Non-pigmented ciliary epithelial cell (primary cell): ENCODE measurements at places on chromosomes 5 and 9.

DNA sequence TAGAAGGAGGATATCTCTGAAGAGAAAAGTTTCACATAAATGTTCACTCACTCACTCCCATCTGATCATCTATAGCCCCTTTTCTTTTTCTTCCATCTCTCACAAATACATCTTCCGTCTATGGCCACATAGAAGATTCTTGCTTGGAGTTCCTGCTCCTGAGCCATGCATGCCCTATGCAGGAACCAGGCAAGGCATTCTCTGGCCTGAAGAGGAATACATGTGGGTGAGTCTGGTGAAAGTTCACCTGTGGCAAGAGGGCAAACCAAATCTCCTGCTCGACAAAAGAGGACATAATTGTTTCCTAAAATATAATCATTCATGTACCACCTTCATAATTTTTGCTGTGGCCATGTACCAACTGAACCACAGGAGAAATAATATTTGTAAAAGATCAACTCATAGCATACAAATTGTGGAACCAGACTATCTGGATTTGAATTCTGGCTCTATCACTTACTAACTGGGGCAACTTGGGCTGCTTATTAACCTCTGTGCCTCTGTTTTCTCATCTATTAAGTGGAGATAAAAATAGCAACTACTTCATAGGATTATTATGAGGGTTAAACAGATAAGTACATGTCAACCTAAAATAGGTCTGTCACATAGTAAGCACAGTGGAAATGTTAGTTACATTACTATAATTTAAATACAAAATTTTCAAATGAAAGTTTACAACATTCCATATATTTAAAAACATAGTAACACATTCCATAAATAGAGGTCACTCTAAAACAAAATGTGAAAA is 121.2 kb upstream of the NFIB start:
- DNase-seq, result no peak

GRCh38 chr5:135503871-135504270 is 31.9 kb downstream of the NEUROG1 start:
- no peak for DNase-seq

DNA sequence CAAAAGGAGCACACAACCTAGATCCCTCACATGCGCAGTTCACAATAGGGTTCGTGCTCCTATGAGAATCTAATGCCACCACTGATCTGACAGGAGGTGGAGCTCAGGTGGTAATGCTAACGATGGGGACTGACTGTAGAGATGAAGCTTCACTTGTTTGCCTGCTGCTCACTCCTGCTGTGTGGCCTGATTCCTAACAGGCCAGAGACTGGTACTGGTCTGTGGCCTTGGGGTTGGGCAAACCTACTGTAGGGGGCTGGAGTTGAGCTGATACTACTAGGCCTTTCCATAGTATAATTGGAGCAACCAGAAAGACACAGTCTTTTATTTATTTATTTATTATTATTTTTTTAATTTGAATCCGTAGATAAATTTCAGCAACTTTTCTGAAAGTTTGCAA is 5.3 kb downstream of the LNPEP start:
- no peak for DNase-seq

DNA sequence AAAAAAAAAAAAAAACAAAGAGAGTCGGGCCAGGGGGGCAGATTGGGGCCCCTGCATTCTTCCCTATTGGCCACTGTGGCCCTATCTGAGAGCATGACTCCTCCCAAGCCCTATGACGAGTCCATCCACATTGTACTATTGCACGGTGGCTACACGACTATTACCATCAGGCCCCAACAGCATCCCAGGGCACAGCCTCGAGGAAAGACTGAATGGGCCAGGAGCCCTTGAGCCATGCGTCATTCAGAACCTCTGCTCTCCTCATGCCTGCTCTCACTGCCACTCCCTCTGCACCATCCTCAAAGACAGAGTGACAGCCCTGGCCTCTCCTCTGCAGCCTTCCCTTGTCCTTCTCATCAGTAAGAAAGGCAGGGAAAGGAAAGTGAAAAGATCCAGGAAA is 20.2 kb upstream of the ORM1 start:
- DNase-seq, result no peak

DNA sequence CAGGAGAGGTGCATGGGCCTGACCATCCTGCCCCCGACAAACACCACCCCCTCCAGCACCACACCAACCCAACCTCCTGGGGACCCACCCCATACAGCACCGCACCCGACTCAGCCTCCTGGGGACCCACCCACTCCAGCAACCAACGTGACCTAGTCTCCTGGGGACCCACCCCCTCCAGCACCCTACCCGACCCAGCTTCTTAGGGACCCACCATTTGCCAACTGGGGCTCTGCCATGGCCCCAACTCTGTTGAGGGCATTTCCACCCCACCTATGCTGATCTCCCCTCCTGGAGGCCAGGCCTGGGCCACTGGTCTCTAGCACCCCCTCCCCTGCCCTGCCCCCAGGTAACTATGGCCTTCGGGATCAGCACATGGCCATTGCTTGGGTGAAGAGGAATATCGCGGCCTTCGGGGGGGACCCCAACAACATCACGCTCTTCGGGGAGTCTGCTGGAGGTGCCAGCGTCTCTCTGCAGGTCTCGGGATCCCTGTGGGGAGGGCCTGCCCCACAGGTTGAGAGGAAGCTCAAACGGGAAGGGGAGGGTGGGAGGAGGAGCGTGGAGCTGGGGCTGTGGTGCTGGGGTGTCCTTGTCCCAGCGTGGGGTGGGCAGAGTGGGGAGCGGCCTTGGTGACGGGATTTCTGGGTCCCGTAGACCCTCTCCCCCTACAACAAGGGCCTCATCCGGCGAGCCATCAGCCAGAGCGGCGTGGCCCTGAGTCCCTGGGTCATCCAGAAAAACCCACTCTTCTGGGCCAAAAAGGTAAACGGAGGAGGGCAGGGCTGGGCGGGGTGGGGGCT is 4.6 kb downstream of the CEL start:
- DNase-seq, result no peak

DNA sequence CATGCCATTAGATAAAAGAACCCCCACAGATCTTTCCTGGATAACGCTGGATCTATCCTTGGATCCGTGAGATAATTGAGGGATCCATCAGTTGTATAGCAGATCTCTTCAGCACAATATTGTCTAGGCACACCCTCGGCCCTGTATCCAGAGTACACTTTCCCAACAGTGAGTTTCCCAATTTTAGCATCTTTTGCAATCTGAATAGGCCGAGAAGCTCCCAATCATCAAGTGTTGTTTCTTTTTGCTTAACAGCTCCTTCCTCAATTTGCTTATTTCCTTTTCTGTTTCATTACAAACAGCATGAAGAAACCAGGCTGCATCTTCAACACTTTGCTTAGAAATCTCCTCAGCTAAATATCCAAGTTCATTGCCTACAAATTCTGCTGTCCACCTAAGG is 4.4 kb upstream of the SPTLC1 start:
- no peak for DNase-seq

- DNase-seq, result peak; percentile 20
Measured at GRCh38 chr9:20636888-20637440, 14.7 kb upstream of the MLLT3 start.

- DNase-seq, result no peak
Measured at GRCh38 chr5:35317586-35317985, 87.3 kb upstream of the PRLR start.

DNA sequence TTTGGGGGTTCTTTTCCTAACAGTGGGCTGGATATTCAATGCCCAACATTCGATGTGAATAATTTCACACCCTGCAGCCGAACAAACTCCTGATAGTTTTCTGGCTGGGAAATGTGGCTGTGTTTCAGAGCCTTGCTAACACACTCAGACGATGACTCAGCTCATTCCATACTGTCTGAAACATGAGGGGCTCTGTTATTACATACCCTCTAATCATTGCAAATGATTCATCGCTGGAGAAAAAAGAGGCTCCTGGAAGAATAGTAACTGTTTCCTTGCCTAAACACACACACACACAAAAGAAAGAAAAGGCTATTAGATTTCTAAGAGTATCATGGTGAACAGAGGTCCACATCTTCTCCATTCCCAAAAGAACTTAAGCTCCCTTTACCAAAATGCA is 75.8 kb downstream of the OXCT1 start:
- DNase-seq, result peak; percentile 94

GRCh38 chr9:36276781-36277181 is 18.5 kb upstream of the GNE start:
- peak; percentile 60 for DNase-seq

DNA sequence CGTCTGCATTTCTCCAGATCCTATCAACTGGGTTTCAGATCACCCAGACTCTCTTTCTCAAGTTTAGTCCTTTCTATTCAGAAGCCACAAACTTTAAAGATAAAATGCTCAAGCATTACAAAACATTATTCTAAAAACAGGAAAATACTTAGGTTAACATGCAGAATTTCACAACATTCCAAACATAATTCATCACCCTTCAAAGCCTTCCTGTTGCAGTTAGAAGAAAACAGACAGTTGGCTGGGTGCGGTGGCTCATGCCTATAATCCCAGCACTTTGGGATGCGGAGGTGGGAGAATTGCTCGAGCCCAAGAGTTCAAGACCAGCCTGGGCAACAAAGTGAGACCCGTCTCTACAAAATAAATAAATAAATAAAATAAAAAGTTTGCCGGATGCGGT is 7.7 kb upstream of the OCLN start:
- DNase-seq, result no peak

DNA sequence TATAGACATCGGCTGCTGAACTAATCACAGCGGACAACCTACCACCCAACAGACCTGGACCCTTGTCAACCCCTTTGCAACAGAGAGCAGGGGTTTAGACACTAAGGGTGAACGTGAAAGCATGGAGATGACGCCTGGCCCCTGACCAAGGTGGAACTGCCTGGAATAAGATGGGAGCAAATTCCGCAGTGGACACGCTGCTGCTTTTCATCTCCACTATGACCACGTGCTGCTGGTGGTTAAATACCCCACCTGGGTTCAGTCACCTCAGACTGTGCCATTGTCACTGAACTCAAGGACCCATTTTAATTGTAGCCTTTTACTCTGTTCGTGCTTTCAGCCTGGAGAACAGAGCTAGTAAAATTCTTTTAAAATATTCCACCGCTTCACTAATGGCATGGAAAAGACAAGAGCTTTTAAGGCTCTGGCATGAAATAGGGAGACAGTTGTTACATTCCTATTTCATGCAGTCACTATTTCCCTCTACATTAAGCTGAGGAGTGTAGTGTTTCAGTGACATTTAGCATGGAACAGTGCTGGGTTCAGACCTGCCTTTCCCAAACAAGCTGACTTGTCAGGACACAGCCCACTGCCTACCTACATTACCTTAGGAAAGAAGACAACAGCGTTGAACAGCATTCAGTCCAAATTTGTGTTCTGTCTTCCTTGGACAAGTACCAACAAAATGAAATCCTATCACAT is 96.8 kb downstream of the ANKRD18B start:
- DNase-seq, result peak; percentile 52

GRCh38 chr5:63323926-63324325 is 638.3 kb downstream of the HTR1A start:
- no peak for DNase-seq

DNA sequence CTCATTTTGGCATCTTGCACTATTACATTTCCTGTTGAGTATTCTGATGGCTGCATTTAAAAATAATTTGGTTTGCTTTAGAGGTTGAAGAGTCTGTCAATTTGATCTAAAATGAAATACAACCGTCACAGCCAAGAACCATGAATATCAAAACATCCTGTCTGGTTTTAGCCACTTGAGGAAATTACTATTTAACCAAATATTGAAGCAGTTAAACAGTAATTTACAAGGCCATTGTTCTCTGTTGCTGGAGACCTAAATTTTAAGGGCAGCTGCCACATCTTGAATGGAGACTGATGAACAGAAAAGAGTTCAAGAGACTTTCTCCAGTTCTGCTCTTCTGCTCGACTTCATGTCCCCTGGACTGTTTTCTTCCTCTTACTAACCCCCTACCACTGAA is 549.4 kb downstream of the LRRC70 start:
- no peak for DNase-seq

DNA sequence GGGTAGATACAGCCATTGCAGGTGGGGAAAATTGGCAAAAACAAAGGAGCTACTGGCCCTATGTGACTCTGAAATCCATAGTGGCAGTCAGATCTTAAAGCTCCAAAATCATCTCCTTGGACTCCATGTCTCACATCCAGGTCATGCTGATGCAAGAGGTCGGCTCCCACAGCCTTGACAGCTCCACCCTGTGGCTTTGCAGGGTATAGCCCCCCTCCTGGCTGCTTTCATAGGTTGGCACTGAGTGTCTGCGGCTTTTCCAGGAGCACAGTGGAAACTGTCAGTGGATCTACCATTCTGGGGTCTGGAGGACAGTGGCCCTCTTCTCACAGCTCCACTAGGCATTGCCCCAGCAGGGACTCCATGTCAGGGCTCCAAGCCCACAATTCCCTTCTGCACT is 1190.1 kb downstream of the CDH12 start:
- no peak for DNase-seq

DNA sequence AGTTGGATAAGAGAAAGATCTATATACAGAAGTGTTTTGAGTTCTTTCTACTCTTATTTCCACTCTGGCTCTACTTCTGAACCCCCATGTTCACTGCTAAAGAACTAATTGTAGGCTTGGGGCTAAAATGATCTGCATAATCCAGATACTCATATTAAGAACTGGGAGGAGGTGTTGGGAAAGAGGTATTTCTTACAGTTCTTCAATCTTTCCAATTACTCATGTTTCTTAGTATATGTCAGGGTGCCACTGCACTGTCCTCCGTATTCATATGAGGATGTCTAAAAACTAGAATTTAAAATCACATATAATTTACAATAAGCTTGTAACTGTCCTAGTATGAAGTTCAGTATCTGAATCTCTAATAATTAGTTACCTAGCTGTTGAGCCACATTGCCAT is 12.7 kb downstream of the NIPBL start:
- DNase-seq, result no peak

DNA sequence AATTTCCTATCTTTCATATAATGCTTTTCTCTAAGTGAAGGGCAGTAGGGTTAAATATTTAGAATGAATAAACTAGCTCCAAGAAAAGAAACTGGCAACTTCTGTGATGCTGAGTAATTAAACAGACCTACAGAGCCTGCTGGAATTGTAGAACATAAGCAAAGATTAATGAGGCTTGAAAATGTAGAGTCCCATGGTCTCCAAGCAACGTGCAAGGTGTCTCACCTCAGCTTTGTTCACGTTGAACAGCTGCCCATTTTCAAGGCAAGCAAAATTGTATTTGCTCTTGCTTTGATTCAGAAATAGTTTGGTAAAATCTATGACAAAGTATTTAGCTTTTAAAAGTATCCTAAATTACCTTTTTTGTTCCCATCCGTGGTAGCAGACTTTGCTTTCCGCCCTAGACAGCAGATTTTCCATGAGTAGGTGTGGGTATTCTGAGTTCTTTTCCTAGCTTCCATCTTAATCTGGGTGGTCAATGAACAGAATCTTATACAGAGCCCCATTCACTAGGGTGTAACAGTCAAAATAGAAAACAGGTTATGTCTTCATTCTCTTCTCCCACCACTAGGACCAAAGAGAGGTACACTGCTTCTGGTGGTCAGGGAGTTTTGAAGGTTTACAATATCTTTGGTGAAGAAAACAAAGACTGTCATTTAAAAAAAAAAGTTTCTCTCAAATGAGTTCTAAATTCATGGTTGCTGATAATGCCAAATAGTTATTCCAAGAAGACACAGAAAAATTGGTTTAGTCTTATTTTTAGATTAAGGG is 52.1 kb upstream of the TYRP1 start:
- no peak for DNase-seq

GRCh38 chr5:141825791-141826560 is 52.2 kb downstream of the PCDH1 start:
- DNase-seq, result no peak
